Activated CD8-positive, alpha-beta memory T cell treated with anti-CD3 and anti-CD28 coated beads, Interleukin-2, amount 10 ng/mL, durations not matched to agents 7 days and 5 days (primary cell): ENCODE measurements at places on chromosomes 5 and 9.

DNA sequence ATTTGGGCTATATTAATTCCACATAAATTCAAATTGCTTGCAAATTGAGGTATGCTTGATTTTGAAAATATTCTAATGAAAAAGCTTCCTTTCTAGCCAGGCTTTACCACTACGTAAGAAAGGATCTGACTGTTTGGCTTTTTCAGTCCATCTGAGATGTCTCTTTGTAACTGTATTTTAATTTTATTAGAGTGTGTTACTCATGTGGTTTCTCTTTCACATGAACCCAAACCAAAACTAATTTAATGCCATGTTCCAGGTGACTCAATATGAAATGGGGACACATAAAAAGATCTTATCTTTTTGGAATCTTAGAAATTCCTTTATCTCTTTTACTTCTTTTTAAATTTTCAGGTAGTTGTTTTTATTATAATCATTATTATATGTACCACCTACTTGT lies 85.3 kb downstream of the NFIB start:
- no peaks in the 10 kb centered on the region for H3K4me1 ChIP-seq
- no peaks in the 10 kb centered on the region for H3K27me3 ChIP-seq
- H3K4me3 ChIP-seq: no peak overlapping the region
- DNase-seq: no peak

DNA sequence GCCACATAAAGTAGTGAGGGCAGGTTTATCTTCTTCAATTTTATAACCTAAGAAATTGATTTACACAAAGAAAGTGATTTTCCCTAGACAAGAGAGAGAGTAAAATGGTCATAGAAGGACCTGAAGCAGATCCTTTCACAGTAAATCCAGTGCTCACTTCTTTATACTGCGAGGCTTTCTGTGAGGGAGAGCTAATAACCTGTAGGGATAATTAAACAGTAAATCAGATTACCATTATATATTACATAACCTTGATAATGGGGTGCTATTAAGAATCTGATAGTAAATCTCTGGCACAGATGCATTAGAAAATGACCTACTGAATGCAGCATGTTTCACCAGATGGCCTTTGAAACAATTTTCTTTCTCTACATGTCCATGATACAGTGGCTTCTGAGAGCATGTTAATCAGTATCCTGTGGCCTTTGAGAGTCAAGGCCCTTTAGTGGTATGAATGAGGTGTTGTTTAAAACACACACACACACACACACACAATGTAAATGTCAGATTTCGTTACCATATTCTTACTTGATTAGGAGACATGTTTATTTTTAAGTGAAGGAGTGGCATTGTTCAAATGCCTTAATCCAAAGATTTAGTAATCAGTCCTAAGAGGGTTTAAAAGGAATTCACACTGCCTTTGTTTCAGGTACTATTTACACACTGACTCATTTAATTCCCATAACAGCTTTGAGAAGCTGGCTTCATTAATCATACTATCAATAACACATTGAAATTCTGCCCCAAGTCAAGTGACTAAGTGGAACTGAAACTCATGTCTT lies 124.7 kb downstream of the ALDH1A1 start:
- no peaks in the 10 kb centered on the region for H3K36me3 ChIP-seq
- H3K4me3 ChIP-seq: no peak overlapping the region
- H3K27ac ChIP-seq: no peak overlapping the region
- peaks cover 12% of the 10 kb centered on the region for H3K27me3 ChIP-seq
- H3K4me1 ChIP-seq: no peaks in the 10 kb centered on the region

GRCh38 chr5:43646992-43647391 lies 44.0 kb downstream of the NNT start:
- H3K36me3 ChIP-seq: peaks cover 39% of the 10 kb centered on the region
- no peaks in the 10 kb centered on the region for H3K27me3 ChIP-seq
- no peak for DNase-seq
- no peaks in the 10 kb centered on the region for H3K4me1 ChIP-seq
- no peak overlapping the region for H3K4me3 ChIP-seq
- no peak overlapping the region for H3K27ac ChIP-seq

DNA sequence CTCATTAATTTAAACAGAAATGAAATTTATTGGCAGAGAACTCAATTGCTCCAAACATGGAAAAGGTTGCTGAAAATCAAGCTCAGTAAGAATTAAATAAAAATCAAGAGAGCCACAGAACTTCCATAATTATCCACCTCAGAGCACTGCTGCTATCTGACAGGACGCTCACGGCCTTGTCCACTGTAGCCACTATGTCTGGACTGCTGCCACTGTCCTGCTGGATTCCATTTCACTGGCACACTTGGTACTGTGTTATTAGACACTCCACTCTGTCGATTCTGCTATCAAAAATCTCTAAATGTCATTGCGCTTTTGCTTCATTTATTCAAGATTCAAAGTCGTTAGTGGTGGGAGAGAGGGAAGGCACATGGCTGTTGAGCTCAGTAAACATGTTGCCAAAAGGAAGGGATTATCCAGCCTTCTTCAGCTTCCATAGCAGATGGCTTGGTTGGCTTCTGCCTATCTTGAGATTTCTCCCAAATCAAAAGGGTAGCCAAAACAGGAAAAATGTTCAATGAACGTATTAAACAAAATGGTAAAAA lies 815.0 kb downstream of the CDH18 start:
- no peak overlapping the region for H3K4me3 ChIP-seq
- H3K27me3 ChIP-seq: no peaks in the 10 kb centered on the region
- H3K36me3 ChIP-seq: no peaks in the 10 kb centered on the region
- no peak overlapping the region for H3K27ac ChIP-seq
- DNase-seq: no peak
- no peaks in the 10 kb centered on the region for H3K4me1 ChIP-seq

DNA sequence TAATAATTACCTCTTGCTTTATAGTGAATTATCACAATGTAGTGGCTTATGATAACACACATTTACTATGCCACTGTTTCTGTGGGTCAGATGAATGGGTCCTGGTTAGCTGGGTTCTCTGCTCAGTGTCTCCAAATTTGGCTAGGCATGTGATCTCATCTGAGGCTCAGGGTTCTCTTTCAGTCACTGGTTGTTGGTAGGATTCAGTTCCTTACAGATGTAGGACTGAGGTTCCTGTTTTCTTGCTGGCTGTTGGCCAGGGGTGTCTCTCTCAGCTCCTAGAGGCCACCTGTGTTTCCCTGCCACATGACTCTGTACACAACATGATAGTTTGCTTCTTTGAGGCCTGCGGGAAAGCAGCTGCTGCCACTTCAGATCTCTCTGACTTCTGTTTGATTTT lies 7.1 kb downstream of the NFX1 start:
- H3K27ac ChIP-seq: peak overlapping the region; percentile 61
- DNase-seq: no peak
- H3K36me3 ChIP-seq: peaks cover 69% of the 10 kb centered on the region
- peak overlapping the region; percentile 1 for H3K4me3 ChIP-seq
- peaks cover 74% of the 10 kb centered on the region for H3K4me1 ChIP-seq

DNA sequence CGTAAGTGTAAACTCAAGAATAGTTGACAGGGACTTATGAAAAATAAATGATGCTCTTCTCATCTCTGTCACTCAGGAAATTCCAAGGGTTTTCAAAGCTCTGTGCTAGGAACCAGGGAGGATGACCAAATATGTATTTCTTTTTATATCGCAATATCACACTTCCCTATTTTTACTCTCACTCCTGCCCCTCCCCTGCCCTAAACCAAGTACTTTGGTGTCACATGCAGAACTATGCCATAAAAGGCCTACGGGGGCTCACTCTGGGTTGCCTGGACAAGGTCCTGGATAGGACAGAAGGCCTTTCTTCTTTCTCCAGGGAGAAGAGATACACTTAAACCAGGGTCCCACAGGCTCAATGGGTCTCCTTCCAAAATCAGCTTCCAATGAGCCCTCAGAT lies 8.3 kb upstream of the RETREG1 start:
- no peak overlapping the region for H3K4me3 ChIP-seq
- H3K36me3 ChIP-seq: no peaks in the 10 kb centered on the region
- H3K27ac ChIP-seq: no peak overlapping the region
- peaks cover 29% of the 10 kb centered on the region for H3K4me1 ChIP-seq
- H3K27me3 ChIP-seq: no peaks in the 10 kb centered on the region
- DNase-seq: no peak

DNA sequence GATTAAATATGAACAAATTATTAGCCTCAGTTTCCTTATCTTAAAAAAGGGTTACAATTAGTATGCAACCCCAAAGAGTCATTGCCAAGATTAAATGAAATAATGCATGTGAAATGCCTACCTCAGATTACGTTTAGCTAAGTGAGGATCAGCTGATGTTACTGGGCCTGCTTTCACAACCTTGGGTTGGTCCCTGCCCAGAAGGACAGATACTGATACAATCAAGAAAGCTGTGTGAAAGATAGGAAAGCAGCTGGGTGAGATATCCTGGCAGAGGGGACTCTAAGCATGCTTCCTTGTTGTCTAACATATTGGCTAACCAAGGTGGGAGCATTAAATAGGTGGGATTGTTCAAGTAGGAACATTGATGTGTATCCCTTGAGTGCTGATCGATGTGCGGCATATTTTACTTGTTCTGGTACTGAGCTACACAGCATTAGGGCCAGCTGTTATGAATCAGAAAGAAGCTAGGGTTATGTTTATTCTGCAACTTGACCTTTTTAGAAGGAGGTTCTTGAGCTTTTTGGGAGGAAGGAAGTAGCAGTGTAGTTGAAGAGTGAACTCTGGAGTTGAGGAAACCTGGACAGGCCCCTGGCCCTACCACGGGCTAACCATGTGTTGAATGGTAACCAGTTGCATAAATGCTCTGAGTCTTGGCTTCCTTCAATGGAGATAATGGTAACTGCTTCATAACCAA lies 28.9 kb downstream of the SNX24 start:
- no peak overlapping the region for H3K27ac ChIP-seq
- no peak overlapping the region for H3K4me3 ChIP-seq
- H3K36me3 ChIP-seq: no peaks in the 10 kb centered on the region
- H3K4me1 ChIP-seq: peaks cover 14% of the 10 kb centered on the region
- H3K27me3 ChIP-seq: no peaks in the 10 kb centered on the region

- H3K4me3 ChIP-seq: no peak overlapping the region
- H3K27me3 ChIP-seq: no peaks in the 10 kb centered on the region
- H3K4me1 ChIP-seq: no peaks in the 10 kb centered on the region
- no peaks in the 10 kb centered on the region for H3K36me3 ChIP-seq
- no peak for DNase-seq
Observed at GRCh38 chr5:153569036-153569435, 78.6 kb downstream of the GRIA1 start.

DNA sequence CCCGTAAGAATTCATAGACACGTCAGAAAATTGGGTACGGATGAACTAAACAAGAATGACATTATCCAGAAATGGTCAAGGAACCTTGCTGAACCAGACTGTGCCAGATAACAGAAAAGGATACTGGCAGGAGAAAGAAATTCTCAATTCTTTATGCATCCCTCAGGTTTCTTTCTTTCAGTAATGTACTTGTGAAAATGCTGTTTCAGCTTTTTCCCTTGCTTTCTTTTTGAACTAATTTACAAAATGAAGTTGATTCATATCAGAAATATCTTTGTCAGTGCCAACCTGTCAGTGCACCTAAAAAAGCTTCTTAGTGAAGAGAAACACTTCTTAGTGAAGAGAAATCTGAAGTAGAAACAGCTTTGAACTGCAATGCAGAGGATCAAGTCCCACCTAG lies 643.6 kb upstream of the RORB start:
- no peak for DNase-seq
- no peaks in the 10 kb centered on the region for H3K36me3 ChIP-seq
- no peaks in the 10 kb centered on the region for H3K4me1 ChIP-seq
- no peaks in the 10 kb centered on the region for H3K27me3 ChIP-seq
- no peak overlapping the region for H3K27ac ChIP-seq
- H3K4me3 ChIP-seq: no peak overlapping the region

DNA sequence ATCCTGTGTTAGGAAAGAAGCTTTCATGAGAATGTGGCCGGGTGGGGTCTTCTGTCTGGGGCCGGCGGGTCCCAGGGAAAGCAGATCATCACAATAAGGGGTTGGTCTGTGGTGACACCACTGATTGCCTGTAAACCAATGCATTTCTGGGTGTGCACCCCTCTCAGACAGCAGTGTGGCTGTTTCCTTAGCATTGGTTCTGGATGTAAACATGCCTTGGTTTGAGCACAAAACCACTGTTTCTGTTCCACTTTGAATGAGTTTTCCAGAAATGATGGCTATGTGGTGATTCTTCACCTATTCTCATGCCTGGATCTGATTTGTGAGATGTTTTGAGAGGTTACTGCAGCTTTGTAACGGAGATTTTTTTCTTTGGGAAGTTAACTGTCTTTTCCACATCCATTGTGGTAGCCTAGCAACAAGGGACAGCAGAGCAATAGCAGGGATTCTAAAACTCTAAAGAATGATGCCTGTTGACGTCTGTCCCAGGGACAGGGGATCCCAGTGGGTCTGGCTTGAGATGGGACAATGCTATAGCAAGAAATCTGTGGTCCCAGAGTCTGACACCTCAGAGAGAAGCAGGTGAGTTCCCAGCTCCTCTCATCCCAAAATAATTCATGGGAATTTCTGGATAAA lies at the start of gene CCDC192:
Gene CCDC192 (plus strand): TSS at position 466 of the 636 bp plus-strand sequence. CDS start 55 bp downstream, at position 521.
- no peak within 1 kb of the TSS for H3K27ac ChIP-seq
- H3K27me3 ChIP-seq: peaks cover 30% of the 10 kb centered on the region
- DNase-seq: peak; percentile 45
- no peaks in the 10 kb centered on the region for H3K36me3 ChIP-seq
- peaks cover 12% of the 10 kb centered on the region for H3K4me1 ChIP-seq

- peaks cover 24% of the 10 kb centered on the region for H3K4me1 ChIP-seq
- H3K27me3 ChIP-seq: no peaks in the 10 kb centered on the region
- H3K36me3 ChIP-seq: peaks cover 25% of the 10 kb centered on the region
- no peak for DNase-seq
- H3K4me3 ChIP-seq: no peak overlapping the region
- H3K27ac ChIP-seq: no peak overlapping the region
Observed at GRCh38 chr5:103108086-103108485, 11.9 kb downstream of the GIN1 start.

GRCh38 chr5:149013796-149014195 lies 49.1 kb downstream of the SH3TC2 start:
- H3K4me1 ChIP-seq: peaks cover 9% of the 10 kb centered on the region
- no peak overlapping the region for H3K27ac ChIP-seq
- no peak overlapping the region for H3K4me3 ChIP-seq
- H3K27me3 ChIP-seq: peaks cover 3% of the 10 kb centered on the region

GRCh38 chr5:2381861-2382260 lies 369.6 kb downstream of the IRX2 start:
- H3K36me3 ChIP-seq: no peaks in the 10 kb centered on the region
- H3K27ac ChIP-seq: no peak overlapping the region
- H3K4me3 ChIP-seq: no peak overlapping the region
- H3K27me3 ChIP-seq: no peaks in the 10 kb centered on the region
- no peak for DNase-seq
- no peaks in the 10 kb centered on the region for H3K4me1 ChIP-seq

- DNase-seq: no peak
- H3K4me1 ChIP-seq: peaks cover 4% of the 10 kb centered on the region
- H3K27ac ChIP-seq: no peak overlapping the region
Observed at GRCh38 chr5:88734983-88735382, 148.0 kb downstream of the MEF2C start.

DNA sequence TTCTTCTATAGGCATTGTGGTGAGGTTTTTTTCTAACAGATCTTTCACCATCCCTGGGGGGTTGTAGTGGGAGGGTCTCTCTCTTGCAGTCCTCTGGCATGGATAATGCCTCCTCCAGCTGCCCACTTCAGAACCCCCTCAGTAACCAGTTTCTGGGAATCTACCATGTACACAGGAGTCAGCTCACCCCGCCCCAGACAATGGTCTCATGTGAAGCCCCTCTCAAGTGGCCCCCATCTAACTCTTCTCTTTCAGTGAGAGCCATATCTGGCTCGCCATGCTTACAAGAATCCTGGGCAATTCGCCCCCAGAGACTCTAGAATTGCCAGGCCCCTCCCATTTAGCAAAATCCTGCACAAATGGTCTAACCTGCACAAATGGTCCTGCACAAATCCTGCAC lies 144.4 kb upstream of the FSTL4 start:
- no peaks in the 10 kb centered on the region for H3K4me1 ChIP-seq
- H3K27ac ChIP-seq: no peak overlapping the region
- no peak overlapping the region for H3K4me3 ChIP-seq
- no peaks in the 10 kb centered on the region for H3K36me3 ChIP-seq
